ENCODE measurements at places on chromosomes 7 and 10.

- H3K36me3 ChIP-seq, result no peaks in the 10 kb centered on the region
- no peak overlapping the region for H3K4me3 ChIP-seq
- no peak for DNase-seq
- H3K27ac ChIP-seq, result no peak overlapping the region
Measured at GRCh38 chr7:138975343-138976104, 5.7 kb downstream of the KIAA1549 start.

DNA sequence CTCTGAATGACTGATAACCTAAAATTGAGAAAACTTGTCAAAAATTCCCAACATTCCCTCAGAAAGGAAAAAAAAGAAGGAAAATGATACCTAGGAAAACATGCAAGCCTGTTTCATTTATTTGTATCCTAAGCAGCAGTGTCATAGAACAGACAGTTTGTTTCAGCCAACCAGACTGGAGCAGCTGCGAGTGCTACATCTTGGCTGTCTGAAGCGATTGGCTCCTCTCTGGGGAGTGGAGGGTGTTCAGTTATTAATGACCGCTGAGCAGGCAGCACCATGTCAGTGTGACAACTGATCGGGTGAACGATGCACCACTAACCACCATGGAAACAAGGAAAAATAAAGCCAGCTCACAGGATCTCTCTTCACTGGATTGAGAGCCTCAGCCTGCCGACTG lies at the start of gene LRRN3:
Gene LRRN3, plus strand, starts transcription at position 282 of the 400 bp plus-strand sequence. CDS start 31,646 bp downstream, outside the sequence.
- no peak within 1 kb of the TSS for H3K27ac ChIP-seq
- H3K36me3 ChIP-seq, result no peaks in the 10 kb centered on the region
- peak within 1 kb of the TSS; percentile 45 for H3K4me3 ChIP-seq
- peaks cover 3% of the 10 kb centered on the region for H3K4me1 ChIP-seq

GRCh38 chr10:94623572-94623971 lies 60.0 kb upstream of the CYP2C18 start:
- no peak overlapping the region for H3K27ac ChIP-seq
- H3K27me3 ChIP-seq, result no peaks in the 10 kb centered on the region
- H3K4me1 ChIP-seq, result no peaks in the 10 kb centered on the region
- no peak overlapping the region for H3K4me3 ChIP-seq

GRCh38 chr7:93992421-93993110 lies 11.6 kb downstream of the BET1 start:
- H3K4me1 ChIP-seq, result no peaks in the 10 kb centered on the region
- H3K36me3 ChIP-seq, result peaks cover 20% of the 10 kb centered on the region
- H3K27me3 ChIP-seq, result no peaks in the 10 kb centered on the region
- H3K4me3 ChIP-seq, result no peak overlapping the region
- H3K27ac ChIP-seq, result no peak overlapping the region

DNA sequence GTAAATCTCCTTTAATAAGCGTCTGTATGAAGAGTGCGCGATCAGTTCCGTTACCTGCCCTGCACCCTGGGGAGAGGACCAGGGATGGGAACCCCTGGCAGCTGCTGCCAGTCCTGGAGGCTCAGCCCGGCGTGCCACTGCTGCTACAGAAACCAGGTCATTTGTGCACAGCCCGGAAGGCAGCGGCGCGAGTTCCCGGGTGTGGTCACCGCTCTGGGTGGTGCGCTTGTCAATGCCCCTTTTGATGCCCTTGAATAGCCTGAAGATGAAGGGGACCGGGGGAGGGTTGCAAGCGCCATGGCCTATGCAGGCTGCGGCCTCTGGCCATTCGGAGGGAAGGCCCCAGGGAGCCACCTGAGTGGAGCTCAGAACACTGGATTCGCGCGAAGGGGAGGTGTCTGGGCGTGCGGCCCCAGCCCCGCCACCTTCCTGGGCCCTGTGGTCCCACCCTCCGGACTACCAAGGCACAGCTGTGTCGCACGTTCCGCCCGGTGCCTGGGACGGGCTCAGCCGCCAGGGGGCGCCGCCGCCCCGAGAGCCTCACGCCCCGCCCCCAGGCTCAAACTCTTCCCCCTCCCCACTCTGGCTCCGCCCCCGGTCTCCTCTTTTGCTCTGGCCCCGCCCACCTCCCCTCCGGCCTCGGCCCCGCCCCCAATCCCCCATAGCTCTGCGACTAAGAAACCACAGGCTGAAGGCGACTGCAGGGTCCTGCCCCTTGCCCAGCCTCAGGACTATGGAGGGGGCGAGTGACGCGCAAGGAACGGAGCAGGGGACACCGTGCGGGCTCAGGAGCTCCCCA lies 16.5 kb downstream of the AP5Z1 start:
- peak overlapping the region; percentile 39 for H3K4me3 ChIP-seq
- no peaks in the 10 kb centered on the region for H3K27me3 ChIP-seq

Measured in ascending aorta (tissue), 2 donors.